CD14-positive monocyte (primary cell): ENCODE measurements at places on chromosomes 3 and 15. TPM values are rescaled to one million over a fixed set of nuclear protein-coding genes. Genes with fewer than 3 reads are reported as not detected.

ROPN1 gene
- polyA plus RNA-seq = not detected

TMC3 gene
- not detected for polyA plus RNA-seq

ACSBG1 gene
- polyA plus RNA-seq = not detected

CHRFAM7A gene
- polyA plus RNA-seq = 2.7 TPM

SERINC4 gene
- polyA plus RNA-seq = 0.56 TPM

CAV3 gene
- polyA plus RNA-seq = not detected in 2 replicates

NRG4 gene
- polyA plus RNA-seq = 0.20 TPM

TP63 gene
- not detected for polyA plus RNA-seq
